ENCODE measurements at places on chromosomes 3 and 15.

DNA sequence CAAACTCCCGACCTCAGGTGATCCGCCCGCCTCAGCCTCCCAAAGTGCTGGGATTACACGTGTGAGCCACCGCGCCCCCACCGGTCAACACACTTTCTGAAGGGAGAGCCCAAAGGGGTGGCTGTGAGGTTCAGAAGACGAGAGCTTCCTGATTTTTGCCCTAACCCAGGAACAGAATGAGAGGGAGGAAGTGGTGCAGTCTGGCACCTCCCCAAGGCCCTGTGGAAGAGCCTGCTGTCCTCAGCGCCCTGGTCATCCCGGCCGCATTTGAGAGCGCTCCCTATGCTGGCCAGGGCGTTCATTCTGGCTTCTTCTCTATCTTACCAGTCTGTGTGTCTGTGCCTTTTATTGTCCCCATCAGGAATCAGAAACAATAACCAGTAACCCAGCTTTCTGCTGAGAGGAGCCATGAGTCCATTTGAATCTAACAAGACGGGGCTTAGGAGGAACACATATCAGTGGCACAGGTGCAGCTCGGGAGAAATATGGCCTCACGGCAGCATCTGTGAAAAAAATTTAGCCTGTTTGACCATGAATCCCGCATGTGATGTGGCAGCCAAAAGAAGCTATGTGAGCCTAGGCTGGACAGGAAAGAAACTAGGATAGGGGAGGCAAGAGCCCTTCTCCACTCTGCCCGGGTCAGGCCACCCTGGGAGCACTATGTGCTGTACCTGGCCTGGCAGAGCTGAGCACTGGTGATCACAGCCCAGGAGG is 12.9 kb downstream of the BDH1 start:
- DNase-seq = no peak

DNA sequence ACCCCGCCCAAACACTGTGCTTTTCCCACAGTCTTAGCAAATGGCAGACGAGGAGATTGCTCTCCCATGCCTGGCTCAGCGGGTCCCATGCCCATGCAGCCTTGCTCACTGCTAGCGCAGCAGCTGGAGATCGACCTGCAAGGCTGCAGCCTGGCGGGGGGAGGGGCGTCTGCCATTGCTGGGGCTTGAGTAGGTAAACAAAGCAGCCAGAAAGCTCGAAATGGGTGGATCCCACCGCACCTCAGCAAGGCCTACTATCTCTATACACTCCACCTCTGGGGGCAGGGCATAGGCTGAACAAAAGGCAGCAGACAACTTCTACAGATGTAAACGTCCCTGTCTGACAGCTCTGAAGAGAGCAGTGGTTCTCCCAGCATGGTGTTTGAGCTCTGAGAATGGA is 27.2 kb upstream of the WDR5B start:
- DNase-seq = no peak

GRCh38 chr3:196585044-196585757 is 16.7 kb downstream of the FBXO45 start:
- no peak for DNase-seq

- no peak for DNase-seq
Measured at GRCh38 chr3:134331811-134332199, 42.4 kb downstream of the AMOTL2 start.

DNA sequence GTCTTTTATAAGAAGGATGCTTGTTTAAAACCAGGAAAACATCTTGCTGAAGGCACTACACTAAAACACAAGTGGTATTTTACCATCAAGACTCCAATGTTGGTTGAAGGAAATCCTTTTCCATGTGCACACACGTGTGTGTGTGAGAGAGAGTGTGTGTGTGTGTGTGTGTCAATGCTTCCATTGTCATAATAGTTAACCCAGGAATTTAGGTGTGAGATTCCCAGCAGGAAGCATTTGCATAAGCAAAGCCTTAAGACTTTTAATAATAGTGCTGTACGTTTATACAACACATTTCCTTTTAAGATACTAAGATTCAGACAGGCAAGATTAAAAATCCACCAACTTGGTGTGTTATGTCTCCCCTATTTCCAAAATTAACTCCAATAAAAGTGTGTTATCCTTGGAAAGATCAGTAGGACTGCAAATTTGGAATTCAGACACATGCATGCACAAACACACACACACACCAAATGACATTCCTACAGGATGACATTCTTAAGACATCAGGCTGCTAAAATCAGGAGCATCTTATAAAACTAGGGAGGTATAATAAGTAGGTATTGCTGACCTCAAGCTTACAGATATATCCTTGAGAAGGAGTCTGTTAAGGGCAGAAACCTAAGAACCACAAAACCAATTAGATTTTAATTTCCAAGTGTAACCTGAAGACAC is 18.3 kb downstream of the LMCD1 start:
- DNase-seq = no peak

DNA sequence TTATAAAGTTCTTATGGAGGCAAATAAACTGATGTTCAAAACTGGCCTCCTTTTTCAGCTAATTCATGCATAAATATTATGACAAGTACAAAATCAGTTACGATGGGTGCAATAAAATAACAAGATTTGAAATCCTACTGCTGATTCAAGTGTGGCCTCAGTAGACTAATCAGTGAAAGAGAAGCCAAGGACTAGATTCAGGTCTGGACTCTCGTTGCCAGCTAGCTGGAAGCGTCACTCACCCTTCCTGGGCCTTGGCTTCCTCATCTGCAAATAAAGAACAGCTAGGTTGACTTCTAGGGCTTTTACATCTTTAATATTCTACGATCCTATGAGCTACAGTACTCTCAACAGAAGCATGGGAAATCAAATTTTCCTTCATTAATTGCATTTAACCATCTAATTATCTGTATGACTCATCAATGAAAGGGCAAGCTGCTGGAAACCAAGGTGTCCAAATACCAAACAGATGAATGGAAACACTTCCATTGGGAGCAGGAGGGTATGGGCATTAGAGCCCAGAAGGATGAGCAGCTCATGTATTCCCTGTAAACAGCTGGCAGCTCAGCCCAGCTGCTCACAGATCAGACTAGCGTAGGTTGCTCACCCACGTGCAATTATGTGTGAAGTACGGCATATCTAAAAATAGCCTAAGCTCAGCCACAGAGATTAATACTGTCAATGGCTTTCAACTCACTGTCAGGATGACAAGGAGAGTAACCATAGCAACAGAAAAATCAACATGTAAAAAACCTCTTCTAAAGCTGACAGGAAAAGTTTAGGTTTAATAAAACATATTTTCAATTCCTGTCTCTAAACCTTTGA is 294.8 kb downstream of the PLCL2 start:
- DNase-seq = peak; percentile 14

GRCh38 chr3:81433675-81434074 is 327.8 kb downstream of the GBE1 start:
- no peak for DNase-seq

- DNase-seq = peak; percentile 43
Measured at GRCh38 chr15:44308415-44308814, 19.9 kb downstream of the GOLM2 start.

All from GM18507 (cell line).